ENCODE measurements at places on chromosomes 5 and 9.
A peak's percentile ranks its signal among the peaks of the same experiment; 100 is the strongest.

DNA sequence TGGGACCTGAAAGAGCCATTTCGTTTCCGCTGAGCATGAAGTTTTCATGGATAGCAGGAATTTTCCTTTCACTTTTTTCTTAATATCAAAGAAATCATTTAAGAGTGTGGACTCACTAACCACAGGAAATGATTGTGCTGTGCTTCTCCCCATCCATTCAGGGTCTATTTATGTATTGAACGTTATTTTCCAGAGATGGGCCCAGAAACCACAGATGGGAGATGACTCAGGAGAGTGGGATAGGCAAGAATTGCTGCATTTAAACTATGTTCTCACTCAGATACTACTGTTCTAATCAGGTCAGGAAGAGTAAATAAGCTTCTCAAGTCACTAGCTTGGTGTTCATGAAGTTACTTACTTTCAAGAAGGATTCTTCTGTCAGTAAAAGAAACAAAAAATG lies 763.8 kb downstream of the DTWD2 start:
- DNase-seq, result peak; percentile 90

GRCh38 chr5:76299592-76299991 lies 103.5 kb upstream of the IQGAP2 start:
- no peak for DNase-seq

GRCh38 chr5:161847941-161848391 lies at the start of gene GABRA1:
Gene GABRA1, plus strand, starts transcription at chr5:161848120. Its CDS starts 2,691 bp downstream, at chr5:161850811.
- no peak for DNase-seq

DNA sequence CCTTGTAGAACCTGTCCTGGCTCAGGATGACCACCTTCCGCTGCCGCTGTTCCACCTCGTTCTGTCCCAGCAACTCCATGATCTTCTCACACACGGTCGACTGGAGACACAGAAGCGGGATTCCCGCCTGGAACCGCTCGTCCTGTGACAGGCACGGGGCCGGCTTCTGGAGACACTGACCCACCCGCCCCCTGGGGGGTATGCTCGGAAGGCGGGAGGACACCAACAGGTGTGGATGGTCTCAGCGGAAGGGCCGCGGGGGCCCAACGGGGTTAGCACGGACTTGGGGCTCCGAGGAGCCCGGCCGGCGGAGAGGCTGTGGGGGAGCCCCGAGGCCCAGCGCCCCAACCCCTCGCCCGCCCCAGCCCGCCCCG lies 530 bp downstream of the UCK1 start:
- peak; percentile 17 for DNase-seq

DNA sequence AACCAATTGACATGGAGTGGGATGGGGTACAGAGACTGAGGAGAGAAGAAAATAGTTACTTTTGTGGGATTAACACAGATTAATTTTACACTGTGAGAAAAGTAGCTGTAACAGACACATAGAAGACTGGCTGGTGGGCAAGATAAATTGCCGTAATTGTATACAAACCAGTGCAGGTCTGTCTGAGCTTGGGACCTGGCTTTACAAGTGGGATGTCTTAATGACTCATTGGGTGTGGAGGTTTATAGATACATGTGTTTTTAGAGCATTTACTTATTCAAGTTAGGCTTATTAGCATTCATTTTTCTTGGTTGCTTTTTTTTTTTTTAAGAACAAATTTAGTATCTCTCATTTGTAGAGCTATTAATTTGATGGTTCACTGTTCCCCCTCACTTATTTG lies 37.5 kb downstream of the SLC44A1 start:
- no peak for DNase-seq

DNA sequence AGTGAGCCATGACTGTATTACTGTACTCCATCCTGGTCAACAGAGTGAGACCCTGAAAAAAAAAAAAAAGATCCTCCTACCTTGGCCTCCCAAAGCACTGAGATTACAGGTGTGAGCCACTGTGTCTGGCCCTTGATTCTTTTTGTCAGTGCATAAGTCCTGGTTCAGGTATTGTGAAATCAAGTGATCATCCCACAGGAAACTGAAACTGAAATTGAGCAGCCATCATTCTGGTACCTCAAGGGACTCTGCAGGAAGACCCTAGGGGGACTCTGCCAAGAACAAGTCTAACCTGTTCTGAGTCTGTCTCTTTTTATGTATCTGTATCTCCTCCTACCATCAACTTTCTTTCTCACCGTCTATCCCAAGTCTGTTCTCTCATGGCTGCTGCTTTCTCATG lies 1.9 kb upstream of the DCAF10 start:
- DNase-seq, result no peak

GRCh38 chr5:91025449-91025848 lies 357.7 kb downstream of the ARRDC3 start:
- no peak for DNase-seq

DNA sequence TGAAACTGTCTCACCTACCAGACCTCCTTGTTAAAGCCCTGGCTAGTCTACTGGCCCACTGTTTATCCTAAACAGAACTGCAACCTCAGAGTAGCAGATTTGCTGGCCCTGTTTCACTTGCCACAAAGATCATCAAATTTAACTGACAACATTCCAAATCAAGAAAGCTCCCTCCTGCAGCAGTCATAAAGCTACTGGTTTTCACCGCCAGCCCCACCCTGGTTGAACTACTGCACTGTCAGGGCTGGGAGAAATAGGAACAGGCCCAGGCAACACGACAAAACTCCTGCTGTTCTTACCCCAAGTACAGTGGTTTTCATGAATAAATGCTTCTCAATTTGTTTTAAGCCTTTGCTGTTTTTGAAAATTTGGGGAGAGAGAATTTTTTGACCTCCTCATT lies 63.0 kb downstream of the NR6A1 start:
- no peak for DNase-seq

GRCh38 chr5:113090336-113091106 lies 113.9 kb downstream of the DCP2 start:
- no peak for DNase-seq

GRCh38 chr5:78271766-78272165 lies 22.7 kb downstream of the AP3B1 start:
- no peak for DNase-seq

DNA sequence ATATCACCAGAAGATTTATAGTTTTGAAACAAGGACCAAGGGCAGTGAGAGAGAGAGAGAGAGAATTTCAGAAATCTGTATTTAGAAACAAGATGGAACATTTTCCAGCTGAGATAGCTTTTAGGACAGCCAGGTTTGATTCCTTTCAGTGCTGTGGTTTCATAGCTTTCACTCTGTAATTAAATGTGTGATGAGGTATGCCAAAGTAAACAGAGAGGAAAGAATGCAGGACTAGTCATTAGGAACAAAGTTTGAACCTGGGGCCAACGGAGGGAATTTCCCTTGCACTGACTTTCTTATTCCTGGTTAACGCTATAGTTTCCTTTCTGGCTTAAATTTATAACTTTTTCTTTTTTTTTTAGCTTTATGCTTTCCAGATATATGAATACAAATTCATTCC lies 10.0 kb upstream of the CCL28 start:
- DNase-seq, result peak; percentile 34

DNA sequence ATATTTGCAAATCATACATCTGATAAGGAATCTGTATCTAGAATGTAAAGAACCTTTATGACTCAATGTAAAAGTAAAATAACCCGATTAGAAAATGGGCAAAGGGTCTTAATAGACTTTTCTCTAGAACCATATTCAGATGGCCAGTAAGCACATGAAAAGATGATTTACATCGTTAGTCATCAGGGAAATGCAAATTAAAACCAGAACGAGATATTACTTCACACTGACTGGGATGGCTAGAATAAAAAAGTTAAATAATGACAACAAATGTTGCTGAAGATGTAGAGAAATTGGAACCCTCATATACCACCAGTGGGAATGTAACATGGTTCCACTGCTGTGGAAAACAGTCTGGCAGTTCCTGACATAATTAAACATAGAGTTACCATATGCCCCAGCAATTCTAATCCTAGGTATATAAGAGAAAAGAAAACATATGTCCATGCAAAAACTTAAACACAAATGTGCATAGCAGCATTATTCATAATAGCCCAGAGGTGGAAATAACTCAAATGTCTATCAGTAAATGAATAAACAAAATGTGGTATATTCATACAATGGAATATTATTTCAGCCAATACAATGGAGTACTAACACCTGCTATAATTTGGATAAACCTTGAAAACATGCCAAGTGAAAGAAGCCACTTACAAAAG lies 100.4 kb upstream of the MAMDC2 start:
- peak; percentile 46 for DNase-seq

- DNase-seq, result no peak
Observed at GRCh38 chr5:158616707-158617106, 483.0 kb downstream of the EBF1 start.

DNA sequence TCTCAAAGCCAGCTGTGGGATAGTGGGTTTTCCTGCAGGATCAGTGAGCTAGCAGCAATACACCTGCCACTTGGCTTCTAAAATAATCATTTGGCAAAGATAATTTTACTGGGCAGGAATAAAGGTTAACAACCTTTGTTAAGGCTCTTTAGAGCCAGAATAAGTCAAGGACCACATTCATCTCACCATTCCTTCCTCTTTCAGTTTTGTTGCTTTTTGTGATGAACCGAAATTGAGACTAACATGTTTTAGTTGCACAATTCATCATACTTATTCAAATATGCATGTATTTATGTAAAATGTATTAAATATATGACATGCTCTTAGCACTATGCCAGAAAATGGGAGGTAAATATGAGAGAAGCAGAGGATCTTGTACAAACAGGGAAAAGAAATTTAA lies 824.4 kb upstream of the TYRP1 start:
- no peak for DNase-seq

DNA sequence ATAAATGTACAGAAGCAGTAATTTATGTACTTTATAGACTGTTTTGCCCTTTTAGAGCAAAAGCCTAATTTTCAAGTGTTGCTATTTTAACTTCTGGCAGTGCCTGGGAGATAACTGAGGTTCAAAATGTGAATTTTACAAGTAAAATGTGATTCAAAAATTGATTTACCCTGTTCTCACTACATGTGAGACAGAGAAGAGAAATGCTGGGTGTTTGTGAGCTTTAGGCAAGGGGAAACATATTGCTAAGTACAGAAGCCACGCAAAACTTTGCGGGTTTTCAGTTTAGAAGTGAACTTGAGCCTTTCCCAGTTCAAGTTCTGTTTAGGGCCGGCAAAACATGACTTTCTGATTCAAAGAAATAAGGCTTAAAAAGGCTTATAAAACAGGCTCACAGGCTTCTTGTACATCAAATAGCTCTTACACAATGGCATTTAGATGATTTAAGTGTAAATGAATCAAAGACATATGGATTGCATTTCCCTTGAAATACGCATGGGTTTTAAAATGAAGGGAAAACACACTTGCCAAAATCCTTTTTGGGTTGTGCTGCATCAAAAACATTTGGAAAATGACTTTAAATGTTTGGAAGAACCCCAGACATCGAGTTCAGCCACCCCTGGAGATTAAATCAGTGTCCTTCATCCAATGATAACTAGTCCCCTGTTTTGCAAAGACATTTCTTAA lies 370.8 kb upstream of the MEF2C start:
- DNase-seq, result peak; percentile 77

DNA sequence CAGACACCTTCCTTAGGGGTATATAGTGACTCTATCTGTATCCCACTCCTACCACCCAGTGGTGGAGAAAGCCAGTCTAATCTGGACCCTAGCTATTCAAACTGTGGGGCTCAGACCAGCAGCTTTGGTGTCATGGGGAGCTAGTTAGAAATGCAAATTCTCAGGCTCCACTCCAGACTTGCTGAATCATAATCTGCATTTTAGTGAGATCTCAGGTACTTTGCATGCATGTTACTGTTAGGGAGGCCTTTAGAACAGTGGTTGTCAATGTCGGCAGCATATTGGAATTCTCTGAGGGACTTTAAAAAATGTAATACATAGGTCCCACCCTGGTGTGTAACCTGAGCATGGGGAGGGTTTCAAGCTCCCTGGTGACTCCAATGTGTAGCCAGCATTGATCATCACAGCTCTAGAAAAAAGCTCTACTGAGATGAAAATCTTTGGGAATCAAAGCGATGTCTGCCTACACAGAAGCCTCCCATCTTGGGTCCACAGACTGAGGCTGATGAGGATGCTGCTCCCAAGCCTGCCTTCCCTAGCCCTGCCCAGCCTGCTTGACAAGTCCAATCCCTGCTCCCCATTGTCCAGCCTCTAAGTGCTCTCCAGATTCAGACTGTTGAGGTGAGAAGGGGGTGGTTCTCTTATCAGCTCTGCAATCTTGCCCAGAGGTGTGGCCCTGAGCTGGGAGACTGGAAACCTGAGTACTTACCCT lies 11.9 kb upstream of the GM2A start:
- no peak for DNase-seq

Measured in fibroblast of upper back skin (primary cell).